Calu3 (cell line): ENCODE measurements at places on chromosomes 12 and 14. TPM values are rescaled to one million over a fixed set of nuclear protein-coding genes. Genes with fewer than 3 reads are reported as not detected.

DNA sequence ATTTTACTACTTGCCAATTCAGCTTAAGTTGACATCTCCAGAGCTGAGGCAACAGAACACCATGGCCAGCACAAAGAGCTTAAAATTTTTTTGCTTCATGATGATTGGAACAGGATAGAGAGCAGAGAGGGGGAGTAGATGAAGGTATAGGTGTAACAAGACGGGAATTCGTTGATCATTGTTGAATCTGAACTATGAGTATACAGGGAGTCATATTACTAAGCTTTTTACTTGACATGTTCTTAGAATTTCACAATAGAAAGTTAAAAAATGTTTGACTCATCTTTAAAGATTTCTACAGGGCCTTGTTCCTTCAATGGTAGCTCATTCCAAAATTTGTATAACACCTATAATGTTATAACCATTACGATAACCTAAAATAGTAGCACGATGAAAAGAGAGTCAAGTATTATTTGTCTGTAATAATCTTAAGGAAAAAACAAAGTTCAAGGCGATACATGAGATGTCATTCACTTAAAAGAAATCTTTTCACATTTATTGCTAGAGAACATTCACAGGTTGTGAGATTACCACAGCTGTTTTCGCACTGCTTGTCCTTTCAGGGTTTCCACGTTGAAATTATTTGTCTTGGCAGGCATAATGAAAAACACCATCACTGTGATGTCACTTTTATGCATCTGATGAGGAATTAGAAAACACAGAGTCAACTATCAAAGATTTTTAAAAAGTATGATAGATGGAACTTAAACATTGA, 33.9 kb downstream of the SPX start:
- no peak for DNase-seq
- H3K27ac ChIP-seq, result no peak overlapping the region
- H3K27me3 ChIP-seq, result no peaks in the 10 kb centered on the region
- H3K4me3 ChIP-seq, result no peak overlapping the region
- H3K4me1 ChIP-seq, result peaks cover 9% of the 10 kb centered on the region

GRCh38 chr12:62635649-62636048, 169.0 kb downstream of the MON2 start:
- peaks cover 10% of the 10 kb centered on the region for H3K36me3 ChIP-seq
- H3K4me1 ChIP-seq, result peaks cover 21% of the 10 kb centered on the region
- H3K27me3 ChIP-seq, result no peaks in the 10 kb centered on the region
- no peak for DNase-seq
- H3K27ac ChIP-seq, result no peak overlapping the region

DNA sequence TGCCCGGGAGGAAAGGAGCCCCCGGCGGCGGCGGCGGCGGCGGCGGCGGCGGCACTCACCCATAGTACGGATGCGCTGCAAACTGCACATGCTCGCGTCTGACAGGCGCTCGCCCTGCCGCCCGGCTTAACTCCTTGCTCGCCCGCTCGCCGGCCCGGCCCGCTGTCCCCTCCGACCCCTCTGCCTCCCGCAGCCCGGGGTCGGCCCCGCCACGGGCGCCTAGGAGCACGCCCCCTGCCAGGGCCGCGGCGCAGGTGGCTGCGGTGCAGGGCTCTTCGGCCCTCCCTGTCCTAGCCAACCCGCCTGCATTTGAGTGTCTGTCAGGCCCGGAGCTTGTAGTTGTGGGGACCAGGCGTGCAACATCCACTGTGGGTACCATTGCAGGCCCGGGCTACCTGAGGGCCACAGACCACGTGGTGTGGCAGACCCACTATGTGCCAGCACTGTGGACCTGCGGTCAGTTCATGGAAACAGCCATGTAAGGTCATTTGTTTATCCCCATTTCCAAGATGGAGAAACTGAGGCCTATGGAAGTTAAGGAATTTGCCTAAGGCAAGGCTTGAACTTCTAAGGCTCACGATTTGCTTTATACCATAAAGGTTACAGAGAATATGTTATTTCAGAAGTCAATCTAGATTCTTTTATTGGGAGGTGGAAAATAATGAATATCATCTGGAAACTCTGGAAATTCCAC, 17.6 kb upstream of the PLEKHH1 start:
- H3K4me3 ChIP-seq, result peak overlapping the region; percentile 77
- no peaks in the 10 kb centered on the region for H3K4me1 ChIP-seq
- no peak for DNase-seq
- peaks cover 64% of the 10 kb centered on the region for H3K27me3 ChIP-seq
- H3K27ac ChIP-seq, result no peak overlapping the region

- no peak overlapping the region for H3K27ac ChIP-seq
- no peak overlapping the region for H3K4me3 ChIP-seq
- peaks cover 52% of the 10 kb centered on the region for H3K36me3 ChIP-seq
- DNase-seq, result no peak
- H3K4me1 ChIP-seq, result peaks cover 12% of the 10 kb centered on the region
- no peaks in the 10 kb centered on the region for H3K27me3 ChIP-seq
Measured at GRCh38 chr12:6396031-6396430, 12.1 kb downstream of the LTBR start.

- peak overlapping the region; percentile 93 for H3K27ac ChIP-seq
- peak; percentile 51 for DNase-seq
- H3K4me3 ChIP-seq, result peak overlapping the region; percentile 47
- peaks cover 13% of the 10 kb centered on the region for H3K36me3 ChIP-seq
- H3K27me3 ChIP-seq, result no peaks in the 10 kb centered on the region
- peaks cover 60% of the 10 kb centered on the region for H3K4me1 ChIP-seq
Measured at GRCh38 chr14:50008974-50009373, 107.4 kb downstream of the VCPKMT start.

- H3K27me3 ChIP-seq, result no peaks in the 10 kb centered on the region
- no peak for DNase-seq
- peaks cover 11% of the 10 kb centered on the region for H3K4me1 ChIP-seq
- no peaks in the 10 kb centered on the region for H3K36me3 ChIP-seq
- H3K27ac ChIP-seq, result no peak overlapping the region
Measured at GRCh38 chr12:93369505-93369904, 8.2 kb upstream of the NUDT4 start.

DNA sequence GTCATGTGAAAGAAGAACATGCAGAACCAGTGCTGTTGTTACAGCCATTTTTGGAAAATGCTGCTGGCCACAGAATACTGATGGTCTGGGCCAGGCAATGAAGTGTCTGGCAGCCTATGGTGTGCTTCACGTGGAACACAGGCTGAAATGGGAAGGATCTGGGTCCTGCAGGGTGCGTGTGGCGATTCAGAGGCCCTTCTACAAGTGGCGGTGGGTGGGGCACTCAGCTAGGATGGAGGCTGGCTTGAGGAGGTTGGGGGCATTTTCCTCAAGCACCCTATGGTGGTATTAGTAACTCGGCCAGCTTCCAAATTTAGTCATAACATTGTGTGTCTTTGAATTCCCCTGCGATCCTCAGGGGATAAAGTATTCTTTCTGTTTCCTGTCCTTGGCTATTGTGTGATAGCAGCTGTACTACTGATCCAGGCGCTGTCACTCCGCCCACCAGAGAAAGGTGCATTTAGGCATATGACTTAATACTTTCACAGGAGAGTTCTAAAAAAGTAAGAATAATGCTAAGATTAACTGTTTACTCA, 9.2 kb upstream of the RAD52 start:
- H3K27me3 ChIP-seq, result peaks cover 13% of the 10 kb centered on the region
- no peak for DNase-seq

DNA sequence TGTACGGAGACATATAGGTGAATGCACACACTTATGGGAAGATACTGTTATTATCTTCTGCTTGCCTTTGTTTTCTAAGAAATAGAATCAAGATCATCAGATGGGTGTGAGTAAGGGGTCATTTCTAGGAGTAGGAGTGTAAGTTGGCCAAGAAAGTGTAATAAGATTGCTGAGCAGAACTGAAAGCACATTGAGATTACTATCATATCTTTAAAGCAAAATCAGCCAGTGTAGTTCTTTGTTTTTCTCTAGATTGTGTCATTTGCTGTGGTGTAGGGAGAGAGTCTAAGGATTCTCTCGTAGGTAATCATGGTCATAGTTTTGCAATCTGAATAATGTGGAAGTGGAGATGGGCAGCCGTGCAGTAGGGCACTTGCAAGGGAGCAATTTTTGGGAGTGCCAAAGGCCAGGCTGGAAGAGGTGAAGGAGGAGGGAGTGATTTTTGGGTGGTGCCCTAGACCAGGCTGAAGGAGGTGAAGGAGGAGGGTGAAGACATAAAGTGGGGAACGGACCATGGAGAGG, 131.6 kb downstream of the RGS6 start:
- no peak overlapping the region for H3K27ac ChIP-seq
- H3K27me3 ChIP-seq, result peaks cover 16% of the 10 kb centered on the region
- no peak overlapping the region for H3K4me3 ChIP-seq
- no peaks in the 10 kb centered on the region for H3K4me1 ChIP-seq

The FAM90A1 gene
- 0.50 and 0.61 TPM in 2 replicates for total RNA-seq

The GAS2L3 gene
- total RNA-seq, result 116 and 132 TPM in 2 replicates

The SDSL gene
- total RNA-seq, result 19.9 and 25.5 TPM in 2 replicates

The ADAM20 gene
- 1.3 and 1.8 TPM in 2 replicates for total RNA-seq
